CD4-positive, CD25-positive, alpha-beta regulatory T cell (primary cell): ENCODE measurements at places on chromosomes 5 and 9. TPM values are rescaled to one million over a fixed set of nuclear protein-coding genes. Genes with fewer than 3 reads are reported as not detected.

DNA sequence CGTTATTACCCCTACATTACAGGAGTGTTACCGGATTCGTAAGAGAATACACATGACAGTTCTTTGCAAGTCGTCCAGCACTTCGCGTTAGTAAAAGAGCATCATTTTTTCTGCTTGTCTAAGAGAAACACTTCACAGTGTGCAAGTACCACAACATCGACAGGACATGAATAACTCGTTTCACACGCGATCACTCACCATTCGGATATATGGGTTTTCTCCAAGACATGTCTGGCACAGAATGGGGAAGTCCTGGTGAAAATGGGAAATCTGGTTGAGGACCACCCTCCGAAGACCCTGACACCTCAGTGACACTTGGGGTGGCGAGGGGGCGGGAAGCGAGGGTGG lies 642 bp downstream of the RBM22 start:
- no peak for DNase-seq

The TLE4 gene
- 19.5 TPM for polyA plus RNA-seq

GRCh38 chr5:74201334-74202081 lies 439.0 kb downstream of the ENC1 start:
- no peak for DNase-seq

The RALGDS gene
- polyA plus RNA-seq, result 34.6 TPM

DNA sequence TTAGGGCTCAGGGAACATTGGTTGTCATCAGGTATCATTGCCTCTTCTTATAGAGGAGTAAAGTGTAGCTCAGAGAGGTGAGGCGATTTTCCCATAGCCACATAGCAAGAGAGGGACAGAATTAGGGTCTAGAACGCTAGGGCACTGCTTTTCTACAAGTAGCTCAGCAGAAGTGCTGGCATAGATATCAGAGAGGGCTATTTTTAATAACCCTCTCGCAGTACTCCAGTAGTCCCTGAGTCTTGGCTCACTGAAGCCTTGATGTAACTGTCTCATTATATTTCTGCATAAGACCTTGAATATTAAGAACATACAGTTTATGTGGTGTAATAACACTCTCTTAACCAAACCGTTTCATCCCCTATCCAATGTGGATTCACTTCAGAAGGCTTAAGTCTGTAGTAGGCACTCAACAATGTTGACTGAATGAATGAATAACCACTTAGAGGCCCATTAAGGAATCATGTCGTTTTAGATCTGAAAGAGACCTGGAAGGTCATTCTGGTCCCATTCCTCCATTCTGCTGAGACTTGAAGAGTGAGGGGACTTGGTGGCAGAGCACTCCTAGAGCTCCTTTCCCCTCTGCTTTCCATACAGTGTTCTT lies 4.7 kb upstream of the FRMPD1 start:
- DNase-seq, result no peak

DNA sequence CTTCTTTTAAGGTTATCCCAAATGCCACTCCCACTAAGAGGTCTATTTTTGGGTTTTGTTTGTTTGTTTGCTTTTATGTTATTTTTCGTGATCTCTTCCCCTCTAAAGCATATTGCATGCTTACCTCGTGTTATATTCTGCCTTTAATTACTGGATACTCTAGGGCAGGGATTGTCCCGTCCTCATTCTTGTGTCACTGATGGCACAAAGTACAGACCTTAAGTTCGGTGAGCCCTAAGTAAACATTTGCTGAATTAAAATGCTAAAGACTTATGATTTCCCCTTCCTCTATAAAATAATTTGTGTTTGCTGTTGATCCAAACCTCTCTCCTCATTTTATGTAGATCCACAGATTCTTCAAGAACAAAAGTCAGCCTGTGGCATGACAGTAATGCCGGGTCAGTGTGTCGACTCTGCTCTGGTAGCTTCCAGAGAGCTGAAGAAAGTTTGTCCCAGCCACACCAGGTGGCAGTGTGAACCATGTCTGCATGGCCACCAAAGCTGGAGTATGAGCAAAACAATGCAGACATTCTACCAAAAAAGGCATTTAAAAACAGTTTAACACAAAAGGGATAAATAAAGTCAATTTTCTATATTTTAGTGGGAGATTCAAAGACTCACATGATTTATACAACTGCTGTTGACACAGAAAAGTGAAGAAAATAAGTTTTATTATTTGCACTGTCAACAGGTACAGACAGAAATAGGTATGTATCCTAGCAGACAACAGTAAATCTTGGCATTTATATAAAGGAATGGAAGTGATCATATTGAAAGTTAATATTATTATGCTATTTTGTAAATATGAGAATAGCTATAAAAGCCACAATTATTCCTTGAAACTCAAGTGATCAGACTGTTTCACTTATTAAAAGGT lies 17.9 kb upstream of the POC5 start:
- no peak for DNase-seq

The PCDHA8 gene
- not detected for polyA plus RNA-seq
